M059J (cell line): ENCODE measurements at places on chromosomes 7 and 10.

DNA sequence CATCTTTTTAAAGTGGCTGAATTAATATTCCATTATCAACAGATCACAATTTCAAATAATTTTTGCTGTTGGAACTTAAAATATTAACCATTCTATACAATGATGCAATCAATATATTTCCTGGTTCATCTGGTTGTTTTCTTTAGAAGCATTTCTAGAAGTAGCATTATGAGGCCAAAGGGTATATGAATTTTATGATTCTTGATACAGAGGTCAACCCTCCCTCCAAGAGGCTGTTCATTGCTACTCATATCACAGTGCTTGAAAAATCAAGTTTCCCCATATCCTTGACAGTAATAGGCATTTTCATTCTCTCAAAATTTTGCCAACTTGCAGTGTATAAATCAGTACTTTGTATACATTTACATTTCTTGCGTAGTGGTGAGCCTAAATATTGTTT, 312.6 kb downstream of the BMPER start:
- DNase-seq = no peak

DNA sequence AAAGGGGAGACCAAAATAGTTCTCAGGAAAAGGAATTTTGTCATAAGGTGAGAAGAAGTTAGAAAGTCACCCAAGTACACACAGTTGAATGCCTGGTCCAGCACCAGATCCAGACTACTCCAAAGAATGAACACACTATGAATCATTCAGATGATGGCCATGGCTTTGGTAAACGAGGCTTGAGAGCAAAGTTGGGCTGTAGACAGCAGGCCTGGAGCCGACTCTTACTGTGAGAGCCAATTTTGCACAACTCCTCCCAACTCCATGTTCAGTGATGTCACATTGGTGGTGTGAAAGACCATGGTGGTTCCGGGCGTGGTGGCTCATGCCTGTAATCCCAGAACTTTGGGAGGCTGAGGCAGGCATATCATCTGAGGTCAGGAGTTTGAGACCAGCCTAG, 131.6 kb downstream of the PKD1L1 start:
- peak; percentile 79 for DNase-seq

- DNase-seq = no peak
Observed at GRCh38 chr10:101967119-101967518, 88.9 kb downstream of the ARMH3 start.

DNA sequence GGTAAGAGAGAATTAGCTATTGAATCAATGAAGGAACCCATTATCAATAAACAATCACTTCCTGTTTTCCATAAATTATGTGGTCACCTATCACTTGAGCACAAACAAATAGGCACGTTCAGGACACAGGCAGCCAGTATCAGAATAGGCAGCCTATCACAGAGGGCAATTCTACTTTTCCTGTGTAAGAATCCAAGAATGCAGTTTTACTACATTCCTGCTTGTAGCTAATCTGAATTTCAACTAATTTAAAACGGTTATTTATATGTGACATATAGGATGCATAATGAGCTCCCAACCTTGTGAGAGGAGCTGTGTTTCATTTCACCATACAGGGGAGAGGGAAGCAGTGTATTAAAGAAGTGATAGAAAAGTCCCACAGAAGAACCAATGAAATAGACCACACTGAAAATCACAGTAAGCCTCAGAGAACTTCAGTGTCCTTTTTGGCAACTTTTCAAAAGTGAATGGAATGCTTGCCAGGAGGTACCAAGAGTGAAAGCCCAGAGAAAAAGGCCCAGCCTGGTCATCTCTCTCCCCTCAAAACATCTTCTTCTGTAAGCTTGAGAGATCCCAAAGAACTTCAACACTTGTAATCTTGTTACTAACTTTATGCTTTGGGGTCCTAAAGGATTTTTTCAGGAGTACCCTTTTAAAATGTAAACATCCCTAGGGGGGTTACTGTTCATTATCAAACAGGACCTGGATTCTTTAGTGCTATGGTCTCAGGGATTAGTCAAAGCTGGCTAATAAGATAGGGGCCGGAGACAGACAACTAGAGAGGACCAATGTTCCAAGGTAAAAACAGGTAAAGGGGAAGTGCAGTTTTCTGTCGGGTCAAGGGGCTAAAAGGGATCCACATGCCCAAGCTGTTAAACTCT, 1.3 kb downstream of the IMMP2L start:
- DNase-seq = peak; percentile 60

DNA sequence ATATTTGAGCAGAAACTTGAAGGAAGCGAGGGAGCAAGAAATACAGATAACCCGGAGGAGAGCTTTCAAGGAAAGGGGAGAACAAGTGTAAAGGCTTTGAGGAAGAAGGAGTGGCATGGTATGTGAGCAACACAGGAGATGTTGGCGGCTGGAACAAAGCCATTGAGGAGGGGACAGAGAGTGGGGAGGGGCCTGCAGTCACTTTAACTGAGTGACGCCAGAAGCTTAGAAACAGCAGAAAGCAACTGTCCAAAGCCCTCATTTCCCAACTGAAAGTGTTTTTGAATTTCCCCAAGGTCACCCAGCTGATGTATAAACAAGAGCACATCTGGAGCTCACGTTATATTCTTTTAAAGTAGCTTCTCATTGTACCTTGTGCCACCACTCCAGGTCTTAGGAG, 19.1 kb downstream of the AUTS2 start:
- no peak for DNase-seq
